ENCODE measurements at places on chromosomes 13 and 19.

DNA sequence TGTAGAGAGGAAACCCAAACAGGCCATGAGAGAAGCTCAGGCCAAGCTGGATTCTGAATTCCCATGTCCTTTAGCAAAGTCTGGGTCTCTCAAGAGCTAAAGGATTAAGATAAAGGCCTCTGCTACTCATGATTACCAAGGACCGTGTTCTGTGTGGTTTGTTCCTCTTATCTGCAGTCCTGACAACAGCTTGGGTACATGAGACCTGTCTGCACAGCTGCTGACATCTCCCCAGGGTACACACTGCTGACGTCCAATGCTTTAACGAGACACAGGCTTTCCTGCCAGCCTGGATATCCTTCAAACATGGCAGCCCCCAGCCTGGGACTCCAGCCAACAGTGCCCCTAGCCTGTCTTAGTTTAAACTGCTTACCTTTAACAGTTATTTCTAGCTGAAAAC lies 211.0 kb downstream of the SLC7A1 start:
- DNase-seq = no peak

DNA sequence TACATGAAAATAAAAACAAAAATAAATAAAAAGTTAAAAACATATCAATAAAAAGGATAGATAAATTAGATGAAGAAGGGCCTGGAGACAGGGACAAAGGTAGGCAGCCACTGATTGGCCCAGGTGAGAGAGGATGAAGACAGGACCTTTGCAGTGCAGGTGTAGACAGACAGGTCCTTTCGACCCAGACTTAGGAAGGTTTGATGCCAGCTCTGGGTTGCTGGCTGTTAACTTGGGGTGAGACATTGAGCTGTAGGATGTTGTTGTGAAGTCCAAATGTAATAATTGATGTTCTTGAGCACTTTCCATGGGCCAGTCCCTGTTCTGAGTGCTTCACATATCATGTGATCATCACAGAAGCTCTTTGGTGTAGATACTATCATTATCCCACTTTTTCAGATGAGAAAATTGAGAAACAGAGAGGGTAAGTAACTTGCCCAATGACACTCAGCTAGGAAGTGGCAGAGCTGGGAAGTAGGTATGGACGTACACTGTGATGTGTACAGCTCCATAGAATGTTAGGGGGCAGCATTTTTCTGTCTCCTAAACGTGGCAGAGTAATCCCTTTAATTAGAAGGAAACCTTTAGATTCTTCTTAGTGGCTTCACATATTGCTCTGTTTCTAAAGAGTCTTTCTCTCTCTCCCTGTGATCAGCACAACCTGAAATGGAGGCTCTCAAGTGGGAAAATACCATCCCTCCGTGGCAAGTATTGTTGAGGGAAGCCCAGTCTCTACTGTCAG lies 76.0 kb upstream of the STK24 start:
- DNase-seq = no peak

GRCh38 chr19:56105090-56105701 lies 15.9 kb downstream of the ZNF787 start:
- peak; percentile 59 for DNase-seq

- DNase-seq = no peak
Measured at GRCh38 chr13:60417734-60418133, 20.7 kb downstream of the TDRD3 start.

GRCh38 chr13:35139591-35139990 lies 197.5 kb downstream of the NBEA start:
- no peak for DNase-seq

DNA sequence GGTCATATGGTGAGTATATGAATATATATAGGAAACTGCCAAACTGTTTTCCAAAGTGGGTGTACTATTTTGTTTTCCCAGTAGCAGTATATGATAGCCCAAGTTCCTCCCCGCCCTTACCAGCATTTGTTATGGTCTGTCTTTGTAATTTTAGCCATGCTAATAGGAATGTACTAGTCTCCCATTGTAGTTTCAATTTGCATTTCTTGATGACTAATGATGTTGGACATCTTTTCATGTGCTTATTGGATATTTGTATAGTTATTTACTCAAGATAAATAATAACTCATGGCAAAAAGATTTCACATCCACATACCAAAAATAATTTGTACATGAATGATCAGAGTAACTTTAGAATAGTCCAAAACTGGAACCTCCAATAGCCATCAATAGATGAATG lies 75.3 kb upstream of the SERP2 start:
- DNase-seq = no peak

DNA sequence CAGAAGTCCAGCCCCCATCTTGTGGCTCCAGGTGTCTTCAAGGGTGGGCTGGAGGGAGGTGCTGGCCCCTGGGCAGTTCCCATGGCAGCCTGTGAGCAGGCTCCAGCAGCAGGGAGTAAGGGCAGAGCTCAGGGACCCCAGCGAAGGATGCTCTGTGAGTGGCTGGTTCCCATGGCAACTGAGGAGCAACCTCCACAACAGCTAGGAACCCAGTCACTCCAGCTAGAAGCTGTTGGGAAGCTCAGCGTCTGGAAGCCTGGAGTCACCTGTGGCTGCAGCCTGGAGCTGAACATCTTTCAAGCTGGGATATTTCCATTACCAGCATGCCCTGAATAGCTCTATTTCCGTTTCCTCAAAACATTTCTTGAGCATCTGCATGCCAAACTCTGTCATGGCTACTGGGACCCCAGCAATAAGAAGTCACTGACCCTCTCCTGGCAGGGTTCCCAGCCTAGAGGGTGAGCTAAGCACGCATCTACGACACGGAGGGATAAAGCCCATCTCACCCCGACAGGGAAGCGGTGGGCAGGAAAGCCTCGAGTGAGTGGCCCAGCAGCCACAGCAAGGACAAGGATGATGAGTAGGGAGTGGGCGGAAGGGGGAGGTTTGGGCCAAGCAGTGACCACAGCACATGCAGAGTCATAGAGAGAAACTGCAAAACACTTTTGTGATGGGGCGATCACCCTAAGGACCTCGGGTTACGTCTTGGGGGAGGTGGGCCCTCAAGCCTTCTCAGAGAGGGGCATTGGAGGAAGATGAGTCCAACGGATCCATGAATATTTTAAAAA lies 52.6 kb downstream of the ALOX5AP start:
- DNase-seq = no peak

DNA sequence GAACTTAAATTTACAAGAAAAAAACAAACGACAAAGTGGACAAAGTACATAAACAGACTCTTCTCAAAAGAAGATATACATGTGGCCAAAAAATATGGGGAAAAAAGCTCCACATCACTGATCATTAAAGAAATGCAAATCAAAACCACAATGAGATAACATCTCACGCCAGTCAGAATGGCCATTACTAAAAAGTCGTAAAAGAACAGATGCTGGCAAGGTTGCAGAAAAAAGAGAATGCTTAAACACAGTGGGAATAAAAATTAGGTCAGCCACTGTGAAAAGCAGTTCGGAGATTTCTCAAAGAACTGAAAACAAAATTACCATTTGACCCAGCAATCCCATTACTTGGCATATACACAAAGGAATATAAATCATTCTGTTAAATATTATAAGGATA lies 132.7 kb downstream of the UGGT2 start:
- no peak for DNase-seq

DNA sequence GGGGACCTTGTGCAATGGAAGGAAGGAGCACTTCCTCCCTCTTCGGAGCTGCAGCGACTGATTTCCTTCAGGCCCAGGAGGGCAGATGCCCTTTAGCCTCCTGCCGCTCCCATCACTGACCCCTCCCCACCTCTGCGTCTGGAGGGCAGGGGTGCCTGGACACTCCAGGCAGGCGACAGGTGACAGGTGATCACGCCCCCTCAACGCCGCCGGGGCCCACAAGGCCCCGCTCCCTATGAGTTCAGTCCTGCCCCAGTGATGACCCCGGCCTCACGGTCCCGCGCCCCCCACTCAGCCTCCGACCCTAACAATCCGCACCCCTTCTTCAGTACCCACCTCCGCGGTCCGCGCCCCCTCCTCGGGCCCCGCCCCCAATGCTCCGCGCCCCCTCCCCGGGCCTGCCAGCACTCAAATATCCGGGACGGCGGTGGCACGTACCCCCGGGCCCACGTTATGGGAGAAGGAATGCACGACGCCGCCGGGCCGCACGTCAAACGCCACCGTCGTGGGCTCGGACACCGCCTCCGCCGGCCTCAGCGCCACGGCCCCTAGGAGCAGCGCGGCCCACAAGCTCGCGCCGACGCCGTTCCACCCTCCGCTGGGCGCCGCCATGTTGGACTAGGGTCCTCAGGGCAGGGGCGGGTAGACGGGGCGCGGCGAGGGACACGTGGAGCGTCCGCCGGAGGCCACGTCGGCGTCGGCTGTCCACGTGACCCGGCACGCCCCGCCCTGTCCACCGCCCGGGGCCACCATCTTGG lies at the start of gene MYDGF:
MYDGF (minus strand) TSS at position 620 of the 758 bp plus-strand sequence; CDS start at position 612, 8 bp downstream.
- DNase-seq = peak; percentile 93

DNA sequence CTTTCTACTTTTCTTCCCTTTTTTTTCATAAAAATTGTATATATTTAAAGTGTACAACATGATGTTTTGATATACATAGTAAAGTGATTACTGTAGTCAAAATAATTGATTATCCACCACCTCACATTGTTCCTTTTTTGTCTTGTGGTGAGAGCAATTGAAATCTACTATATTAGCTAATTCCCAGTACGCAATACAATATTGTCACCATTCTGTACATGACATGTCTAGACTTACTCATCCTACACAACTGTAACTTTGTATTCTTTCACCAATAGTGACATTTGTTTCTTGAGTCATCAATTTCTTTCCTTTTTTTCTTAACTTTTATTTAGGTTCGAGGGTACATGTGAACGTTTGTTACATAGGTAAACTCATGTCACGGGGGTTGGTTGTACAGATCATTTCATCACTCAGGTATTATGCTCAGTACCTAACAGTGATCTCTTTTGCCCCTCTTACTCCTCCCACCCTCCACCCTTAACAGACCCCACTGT lies 265.2 kb downstream of the KCNRG start:
- no peak for DNase-seq

- no peak for DNase-seq
Measured at GRCh38 chr13:112248862-112249592, 127.1 kb upstream of the SPACA7 start.

GRCh38 chr19:10946958-10947657 lies 13.7 kb upstream of the SMARCA4 start:
- no peak for DNase-seq

- DNase-seq = no peak
Measured at GRCh38 chr19:18859676-18860301, 28.0 kb downstream of the UPF1 start.

DNA sequence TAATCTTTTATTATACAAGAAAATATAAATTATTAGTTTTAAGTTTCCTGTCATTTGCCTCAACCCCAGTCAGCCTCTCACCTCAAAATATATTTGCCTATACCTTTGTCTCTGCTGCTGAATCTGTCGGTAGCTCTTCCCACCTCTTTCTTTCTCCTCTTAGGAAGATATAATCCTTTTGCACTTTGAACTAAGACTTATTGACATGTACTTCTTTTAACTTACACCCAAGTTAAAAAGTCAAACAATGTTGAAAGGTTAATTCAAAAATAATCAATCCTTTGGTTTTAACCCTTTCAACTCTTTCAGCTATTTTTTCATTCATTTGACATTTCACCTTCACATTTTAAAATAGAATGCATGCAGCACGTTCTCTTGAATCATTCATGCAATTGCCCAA lies 9.0 kb upstream of the KL start:
- DNase-seq = no peak

GRCh38 chr19:18736415-18737336 lies 53.2 kb downstream of the CRTC1 start:
- DNase-seq = no peak

- DNase-seq = no peak
Measured at GRCh38 chr19:30375553-30376031, 3.4 kb downstream of the ZNF536 start.

DNA sequence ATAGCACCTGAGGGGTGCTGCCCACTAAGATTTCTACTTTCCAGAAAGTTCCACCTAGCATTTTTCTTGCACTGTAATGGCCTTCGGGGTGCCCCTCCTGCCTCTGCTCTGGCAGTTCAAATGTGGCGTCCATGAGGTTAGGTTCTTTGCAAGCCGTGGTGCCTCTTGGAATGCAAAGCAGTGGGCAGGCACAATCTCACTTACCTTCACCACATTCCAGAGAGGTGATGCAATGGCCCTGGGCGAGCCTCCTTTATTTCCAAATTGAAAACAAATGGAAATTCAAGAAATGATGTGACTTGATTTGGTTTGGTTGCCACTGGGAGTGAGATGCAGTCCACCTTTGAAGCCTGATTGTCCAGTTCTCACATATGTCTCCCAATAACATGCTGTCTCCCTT lies 46.9 kb downstream of the FGF9 start:
- DNase-seq = no peak

- no peak for DNase-seq
Measured at GRCh38 chr13:104632736-104633135, 1566.5 kb upstream of the SLC10A2 start.

DNA sequence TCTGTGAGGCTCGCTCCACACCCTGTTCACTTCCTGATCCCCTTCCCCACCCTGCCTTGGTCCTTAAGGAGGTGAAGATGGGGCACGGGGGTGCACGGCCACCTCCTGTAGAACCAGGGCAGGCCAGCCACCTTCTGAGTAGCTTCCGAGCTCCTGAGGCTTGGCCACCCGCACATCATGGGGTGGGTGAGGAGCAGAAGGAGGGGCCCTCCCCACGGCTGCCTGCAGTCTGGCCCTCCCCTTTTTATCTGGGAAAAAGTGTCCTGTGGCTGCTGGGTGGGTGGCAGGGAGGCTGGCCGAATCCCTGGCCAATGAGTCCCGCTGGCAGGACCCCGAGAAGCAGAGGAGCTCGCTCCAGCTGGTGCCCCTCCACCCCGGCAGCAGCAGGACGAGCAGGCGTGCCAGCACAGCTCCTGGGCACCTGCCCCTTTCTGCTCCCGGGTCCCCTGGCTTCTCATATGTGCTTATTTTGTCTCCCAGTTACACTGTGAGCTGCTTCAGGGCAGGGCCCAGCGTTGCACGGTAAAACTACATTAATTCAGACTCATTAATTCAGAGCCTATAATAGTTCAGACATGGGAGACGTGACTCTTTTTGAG lies 135.0 kb downstream of the KDM4B start:
- DNase-seq = no peak

DNA sequence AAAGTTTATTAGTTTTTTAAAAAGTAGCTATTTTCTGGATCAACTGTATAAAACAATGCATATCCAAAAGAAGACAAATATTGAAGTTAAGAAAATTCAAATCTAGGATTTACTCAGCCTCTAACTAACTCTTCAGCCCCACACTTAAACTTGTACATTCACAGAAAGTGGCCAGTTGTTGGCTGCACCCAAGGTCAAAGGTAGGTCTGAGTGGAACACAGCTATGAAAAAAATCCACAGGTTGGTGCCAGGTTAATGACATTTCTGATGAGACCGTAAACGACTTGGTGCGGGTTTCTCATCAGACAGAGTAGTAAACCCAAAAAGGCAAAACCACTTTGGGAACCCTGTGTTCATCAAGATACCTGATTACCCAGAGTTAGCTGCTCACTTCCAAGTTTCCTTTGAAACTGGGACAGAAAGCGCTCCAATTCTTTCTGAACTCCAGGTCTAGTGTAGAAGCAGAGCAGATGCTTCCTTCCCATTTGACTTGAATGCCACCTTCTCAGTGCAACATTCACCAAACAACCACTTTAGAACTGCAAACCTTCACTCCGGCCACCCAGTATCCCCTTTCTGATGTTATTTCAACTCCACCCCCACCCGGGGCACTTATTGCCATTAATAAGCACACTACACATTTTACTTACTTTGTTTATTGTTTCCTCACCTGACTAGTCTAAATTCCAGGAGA lies 208.3 kb upstream of the STARD13 start:
- no peak for DNase-seq

GRCh38 chr13:95256091-95256490 lies 45.2 kb downstream of the ABCC4 start:
- DNase-seq = no peak

GRCh38 chr19:41352609-41353465 lies 885 bp downstream of the TGFB1 start:
- DNase-seq = peak; percentile 77

- DNase-seq = no peak
Measured at GRCh38 chr13:40200273-40200978, 466.0 kb downstream of the FOXO1 start.

All from CD4-positive, alpha-beta T cell treated with Interferon gamma for 1 hour (primary cell).